ENCODE measurements at places on chromosomes 1 and 21.

GRCh38 chr1:197577580-197577979 is 197.7 kb downstream of the DENND1B start:
- no peak for DNase-seq

DNA sequence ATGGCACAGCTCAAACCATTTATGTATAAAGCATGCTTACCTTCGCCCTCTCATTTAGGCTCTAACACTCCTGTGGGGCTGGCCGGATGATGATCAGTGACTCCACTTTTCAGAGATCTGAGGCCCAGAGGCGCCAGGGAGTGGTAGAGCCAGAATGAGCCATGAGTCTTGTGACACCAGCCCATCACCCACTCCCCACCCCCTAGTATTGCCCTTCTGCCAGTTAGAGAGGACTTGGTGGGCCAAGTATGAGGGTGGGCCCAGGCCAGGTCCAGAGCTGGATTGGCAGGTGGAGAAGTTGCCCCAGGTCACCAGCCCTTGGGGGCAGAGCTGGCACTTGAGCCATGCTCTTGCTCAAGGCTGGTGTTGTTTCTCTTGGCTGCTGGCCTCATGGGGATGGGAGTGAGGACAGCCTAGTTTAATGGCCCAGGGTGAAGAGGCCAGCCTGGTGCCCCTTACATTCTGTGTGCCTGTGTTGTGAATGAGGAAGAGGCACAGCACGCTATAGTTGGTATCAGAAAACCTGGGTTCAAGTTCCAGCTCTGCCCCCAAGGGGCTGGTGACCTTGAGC is 30.2 kb upstream of the TTC4 start:
- DNase-seq = no peak

DNA sequence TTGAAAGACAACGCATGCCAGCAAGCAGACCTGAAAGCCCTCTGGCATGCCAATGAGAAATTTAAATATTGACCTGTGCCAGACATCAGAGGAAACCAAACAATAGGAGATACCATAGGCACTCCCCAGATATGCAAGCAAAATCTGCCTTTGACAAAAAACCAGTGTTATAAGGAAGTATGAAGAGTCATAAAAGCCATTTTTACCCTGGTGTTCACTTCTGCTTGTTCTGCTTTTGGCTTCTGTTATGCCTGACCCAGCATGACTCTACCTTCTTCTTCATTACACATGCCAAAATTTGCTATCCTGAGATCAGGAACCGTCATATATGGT is 26.4 kb downstream of the NPHS2 start:
- no peak for DNase-seq

GRCh38 chr1:208934933-208935332 is 648.6 kb upstream of the CAMK1G start:
- no peak for DNase-seq

DNA sequence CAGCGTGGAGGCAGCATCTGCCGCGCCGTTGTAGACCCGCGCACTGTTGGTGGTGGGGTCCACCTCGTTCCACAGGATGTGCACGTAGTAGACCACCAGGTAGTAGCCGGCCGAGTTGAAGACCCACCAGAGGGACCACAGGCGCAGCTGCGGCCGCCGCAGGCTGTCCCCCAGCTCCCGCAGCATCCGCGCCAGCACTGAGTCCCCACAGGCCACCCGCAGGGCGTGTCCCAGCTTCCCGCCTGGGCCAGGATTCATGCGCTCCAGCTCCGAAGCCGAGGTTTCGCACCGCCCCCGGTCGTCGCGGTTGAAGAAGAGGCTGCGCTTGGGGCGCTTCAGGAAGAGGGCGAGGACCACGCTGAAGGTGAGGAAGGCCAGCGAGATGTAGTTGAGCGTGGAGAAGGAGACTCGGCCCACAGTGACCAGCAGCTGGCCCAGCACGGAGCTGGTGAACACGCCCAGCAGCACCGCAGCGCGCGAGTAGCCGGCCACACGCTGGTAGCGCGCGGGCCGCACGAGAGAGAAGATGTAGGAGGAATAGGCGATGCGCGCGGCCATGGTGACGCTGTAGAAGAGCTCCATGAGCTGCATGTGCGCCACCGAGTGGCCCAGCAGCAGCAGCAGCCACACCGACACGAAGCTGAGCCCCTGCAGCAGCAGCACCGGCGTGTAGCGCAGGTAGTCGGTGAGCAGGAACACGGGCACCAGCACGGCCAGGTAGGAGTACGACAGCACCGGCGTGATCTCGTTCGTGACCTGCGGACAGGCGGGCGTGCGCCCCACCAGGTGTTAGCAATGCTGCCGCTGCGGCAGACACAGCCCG is 10.6 kb downstream of the SLC19A1 start:
- DNase-seq = no peak

GRCh38 chr1:11693024-11693590 is 1.6 kb downstream of the DRAXIN start:
- peak; percentile 90 for DNase-seq

DNA sequence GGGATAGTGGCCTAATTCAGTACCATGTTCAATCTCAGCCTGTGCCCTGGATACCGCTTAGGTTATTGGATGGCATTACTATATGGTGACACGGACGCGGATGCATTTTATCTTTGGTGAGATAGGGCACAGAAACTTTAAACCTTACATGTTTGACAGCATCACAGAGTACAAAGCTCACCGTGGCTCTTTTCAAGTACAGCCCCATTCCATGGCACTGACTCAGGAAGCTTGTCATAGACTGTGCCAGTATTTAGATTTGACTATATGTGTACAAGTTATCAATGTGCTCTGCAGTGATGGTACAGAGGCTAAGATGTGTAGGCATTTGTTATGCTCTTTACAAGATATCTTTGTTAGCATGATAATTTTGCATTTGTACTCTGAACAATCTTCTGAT is 169.0 kb downstream of the RYR2 start:
- DNase-seq = no peak

- peak; percentile 19 for DNase-seq
These were observed 42.6 kb downstream of the KCNJ6 start for GRCh38 chr21:37873655-37874054.

GRCh38 chr1:229006121-229006870 is 264.6 kb upstream of the RAB4A start:
- DNase-seq = no peak

- no peak for DNase-seq
These were observed at the start of gene LCE3A for GRCh38 chr1:152622803-152623202. TSS of gene LCE3A (minus strand) at chr1:152623103. CDS start at chr1:152623103, 0 bp downstream.

- no peak for DNase-seq
These were observed 27.0 kb downstream of the MROH7 start for GRCh38 chr1:54668567-54668966.

GRCh38 chr1:15282810-15283474 is 35.9 kb downstream of the FHAD1 start:
- DNase-seq = no peak

- DNase-seq = no peak
These were observed 499.1 kb upstream of the RUNX1 start for GRCh38 chr21:35547946-35548774.

- DNase-seq = peak; percentile 14
These were observed 27.3 kb downstream of the CDCP2 start for GRCh38 chr1:54125386-54126070.

DNA sequence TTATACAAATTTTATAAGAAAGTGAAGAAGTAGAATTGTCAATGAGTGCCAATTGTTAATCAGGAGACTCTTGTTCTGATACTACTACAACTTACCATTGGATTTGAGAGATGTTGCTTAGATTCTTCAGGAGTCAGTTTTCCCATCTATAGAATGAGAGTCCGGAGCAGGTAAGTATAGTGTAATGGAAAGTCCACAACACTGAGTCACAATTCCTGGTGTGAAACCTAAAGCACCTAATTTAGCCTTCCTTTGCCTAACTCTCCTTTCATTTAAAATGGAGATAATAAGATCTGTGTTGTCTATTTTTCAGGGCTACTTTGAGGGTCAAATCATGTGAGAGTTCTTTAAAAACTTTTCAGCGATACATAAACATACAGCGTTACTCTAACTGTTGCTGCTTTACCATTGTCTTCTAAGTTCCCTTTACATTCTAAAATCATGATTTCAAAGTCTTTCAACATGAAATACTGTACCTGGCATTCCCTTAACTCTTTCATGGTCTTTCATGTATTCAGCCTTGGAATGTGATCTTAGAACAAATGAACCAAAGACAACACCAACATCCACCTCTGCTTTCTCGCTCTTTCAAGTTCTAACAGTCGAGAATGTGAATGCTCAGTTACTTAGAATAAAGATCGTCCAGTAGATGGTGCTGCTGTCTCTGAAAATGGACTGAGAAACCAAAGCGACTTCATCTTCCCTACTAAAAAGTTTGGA is 90.9 kb downstream of the SLC30A10 start:
- DNase-seq = peak; percentile 52

DNA sequence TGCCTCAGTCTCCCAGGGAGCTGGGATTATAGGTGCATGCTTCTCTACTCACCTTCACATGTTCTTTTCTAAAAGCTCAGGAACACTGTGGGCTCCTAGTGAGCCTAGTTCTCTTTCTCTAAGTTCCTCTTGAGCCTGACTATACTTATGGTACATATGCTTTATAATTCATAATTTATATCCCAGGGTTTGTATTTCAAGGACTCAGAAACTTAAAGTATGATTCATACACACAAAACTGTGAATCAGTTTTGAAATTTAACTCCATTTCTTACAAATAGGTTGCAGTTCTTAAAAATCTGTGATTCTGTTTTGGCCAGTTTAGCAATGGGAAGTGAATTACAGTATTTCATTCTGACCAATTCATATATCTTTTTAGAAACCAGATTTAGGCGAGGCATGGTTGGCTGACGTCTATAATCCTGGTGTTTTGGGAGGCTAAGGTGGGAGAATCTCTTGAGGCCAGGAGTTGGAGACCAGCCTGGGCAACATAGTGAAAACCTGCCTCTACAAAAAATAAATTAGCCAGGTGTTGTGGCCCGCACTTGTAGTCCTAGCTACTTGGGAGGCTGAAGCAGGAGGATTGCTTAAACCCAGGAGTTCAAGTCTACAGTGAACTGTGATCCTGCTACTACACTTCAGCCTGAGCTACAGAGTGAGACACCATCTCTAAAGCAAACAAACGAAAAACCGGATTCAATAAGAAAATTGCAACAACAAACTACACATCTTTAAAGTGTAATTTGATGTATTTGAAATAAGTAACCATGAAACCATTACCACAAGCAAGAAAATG is 15.6 kb downstream of the RASAL2 start:
- DNase-seq = peak; percentile 21

DNA sequence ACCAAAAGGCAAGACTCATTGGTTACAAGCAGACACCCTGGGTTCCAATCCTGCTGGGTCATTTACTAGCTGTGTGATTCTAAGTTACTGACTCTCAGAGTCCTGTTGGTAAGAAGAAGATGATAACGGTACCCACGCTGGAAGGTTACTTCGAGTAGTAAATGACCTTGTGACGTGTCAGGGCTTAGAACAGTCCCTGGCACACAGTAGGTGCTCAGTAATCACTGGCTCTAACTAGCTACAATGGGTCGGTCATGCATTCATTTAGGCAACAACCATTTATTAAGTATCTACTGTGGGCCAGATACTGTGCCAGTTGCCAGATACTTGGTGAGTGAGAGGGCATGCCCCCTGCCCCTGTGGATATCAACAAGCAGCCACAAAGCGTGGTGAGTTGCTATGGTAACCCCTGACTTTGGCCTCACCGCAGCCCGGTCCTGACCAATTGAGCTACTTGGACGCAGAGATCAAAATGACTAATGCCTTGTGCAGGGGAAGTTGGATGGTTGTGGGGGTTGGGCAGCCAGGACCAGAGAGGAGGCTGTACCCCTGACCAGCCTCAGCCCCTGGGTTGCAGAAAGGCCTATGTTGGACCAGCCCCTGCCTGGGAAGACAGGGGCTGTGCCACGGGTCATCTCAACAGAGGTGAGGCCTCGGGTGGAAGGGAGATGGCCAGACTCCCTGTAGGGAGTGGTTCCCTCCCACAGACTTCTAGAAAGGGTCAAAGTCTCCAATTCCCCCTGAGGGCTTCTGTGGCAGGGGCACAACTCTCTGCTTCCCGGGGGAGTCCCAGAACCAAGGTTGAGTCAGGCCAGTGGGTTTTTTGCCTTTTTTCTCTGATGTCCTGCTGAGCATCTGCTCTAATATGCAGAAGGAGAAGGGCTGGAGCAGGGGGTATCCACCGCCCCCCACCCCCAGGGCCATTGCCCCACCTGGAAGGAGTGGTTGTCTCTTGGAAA is 16.0 kb downstream of the DHRS3 start:
- no peak for DNase-seq

- no peak for DNase-seq
These were observed 6.1 kb upstream of the LYPLA2 start for GRCh38 chr1:23784846-23785245.

- DNase-seq = no peak
These were observed 59.7 kb downstream of the CLIC6 start for GRCh38 chr21:34728479-34728878.

DNA sequence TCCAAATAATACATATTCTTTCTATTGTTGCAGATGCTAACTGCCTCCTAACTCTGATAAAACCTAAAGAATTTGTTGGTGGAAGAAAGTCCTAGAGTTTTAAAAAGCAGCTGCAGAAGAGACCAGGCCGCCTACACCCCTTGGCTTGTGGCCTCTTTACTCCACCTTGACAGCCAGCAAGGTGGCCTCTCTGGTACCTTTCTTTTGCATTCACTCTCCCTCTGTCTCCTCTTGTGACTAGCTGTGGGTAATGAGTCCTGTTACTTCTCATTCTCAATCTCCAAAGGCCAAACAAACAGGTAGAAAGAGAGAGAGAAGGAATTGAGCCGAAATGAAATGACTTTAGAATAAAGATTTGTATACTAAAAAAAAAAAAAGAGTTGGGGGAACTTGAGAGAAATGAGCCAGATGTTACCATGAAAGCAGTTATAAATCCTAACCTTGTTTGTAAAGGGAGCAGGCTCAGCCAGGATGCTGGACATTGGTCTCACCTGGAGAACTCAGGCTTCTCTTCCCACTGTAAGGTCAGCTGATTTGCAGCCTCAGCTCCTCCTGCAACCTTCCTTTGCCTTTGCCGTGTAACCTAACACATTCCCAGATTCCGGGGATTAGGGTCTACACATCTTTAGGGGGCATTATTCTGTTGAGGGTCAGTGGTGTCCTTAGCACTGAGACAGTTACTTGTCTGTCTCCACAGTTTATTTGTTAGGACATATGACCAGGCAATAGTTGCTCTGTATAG is 164.1 kb upstream of the IRF2BP2 start:
- no peak for DNase-seq

- no peak for DNase-seq
These were observed 2.4 kb downstream of the MAB21L3 start for GRCh38 chr1:116113615-116114014.

GRCh38 chr21:25790878-25791204 is 56.1 kb downstream of the GABPA start:
- no peak for DNase-seq

- peak; percentile 49 for DNase-seq
These were observed 71.0 kb downstream of the SSBP3 start for GRCh38 chr1:54335011-54335754.

- peak; percentile 91 for DNase-seq
These were observed at the start of gene ECM1 for GRCh38 chr1:150507912-150508864. TSS of gene ECM1 (plus strand) at chr1:150508109. CDS start at chr1:150508210, 101 bp downstream.

GRCh38 chr21:33987461-33987860 is 71.9 kb upstream of the ATP5PO start:
- DNase-seq = no peak

GRCh38 chr1:107787299-107787698 is 177.7 kb downstream of the VAV3 start:
- DNase-seq = no peak

Data from EL (cell line).